AG09319 (cell line): ENCODE measurements at places on chromosomes 12 and 14.

DNA sequence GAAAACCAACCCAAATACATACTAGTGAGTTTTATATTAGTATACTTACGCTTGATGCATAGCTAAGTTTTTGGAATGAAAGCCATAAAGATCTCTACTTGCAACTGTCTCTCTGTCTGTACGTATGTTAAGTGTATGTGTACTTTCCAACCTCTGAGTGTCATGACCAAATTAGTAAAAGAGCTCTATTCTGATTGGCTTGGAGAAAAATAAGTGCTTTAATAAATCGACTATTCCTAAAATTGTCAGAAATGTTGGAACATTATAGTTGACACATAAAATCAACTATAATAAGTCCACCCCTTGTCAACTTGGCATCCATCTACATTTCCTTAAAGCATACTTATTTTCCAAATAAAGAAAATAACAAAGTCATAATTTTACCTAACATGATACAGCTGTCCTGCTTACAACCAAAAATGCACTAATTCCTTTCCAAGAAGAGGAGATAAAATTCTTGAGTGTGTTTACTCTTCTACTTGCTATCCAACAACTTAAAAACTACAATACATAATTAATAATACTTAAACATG, 507.4 kb upstream of the ATP2B1 start:
- DNase-seq, result no peak

- DNase-seq, result peak; percentile 32
Observed at GRCh38 chr12:93060666-93061472, 131.8 kb upstream of the EEA1 start.

DNA sequence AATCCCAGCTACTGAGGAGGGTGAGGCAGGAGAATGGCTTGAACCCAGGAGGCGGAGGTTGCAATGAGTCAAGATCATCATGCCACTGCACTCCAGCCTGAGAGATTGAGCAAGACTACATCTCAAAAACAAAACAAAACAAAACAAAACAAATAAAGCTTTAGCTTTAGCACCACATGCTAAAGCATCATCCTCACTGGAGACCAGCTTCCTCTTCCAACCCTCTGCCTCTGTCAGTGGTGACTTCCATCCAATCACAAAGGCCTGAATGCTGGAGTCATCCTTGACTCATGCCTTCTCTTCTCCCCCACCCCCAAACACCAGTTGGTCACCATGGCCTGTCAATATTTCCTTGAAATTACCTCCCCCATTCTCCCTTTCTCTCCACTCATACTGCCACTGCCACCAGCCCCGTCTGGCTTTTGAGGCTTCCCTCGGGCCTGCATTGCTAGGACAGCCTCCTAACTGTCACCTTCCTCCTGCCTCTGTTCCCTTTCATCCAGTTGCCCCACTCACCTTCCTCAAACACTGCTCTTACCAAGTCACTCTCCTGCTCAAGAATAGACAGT, 1.4 kb downstream of the ZNF385A start:
- DNase-seq, result peak; percentile 78

- DNase-seq, result no peak
Observed at GRCh38 chr12:84860718-84861117, 51.9 kb downstream of the SLC6A15 start.

GRCh38 chr12:132827763-132828703, 636 bp downstream of the GOLGA3 start:
- DNase-seq, result peak; percentile 27

DNA sequence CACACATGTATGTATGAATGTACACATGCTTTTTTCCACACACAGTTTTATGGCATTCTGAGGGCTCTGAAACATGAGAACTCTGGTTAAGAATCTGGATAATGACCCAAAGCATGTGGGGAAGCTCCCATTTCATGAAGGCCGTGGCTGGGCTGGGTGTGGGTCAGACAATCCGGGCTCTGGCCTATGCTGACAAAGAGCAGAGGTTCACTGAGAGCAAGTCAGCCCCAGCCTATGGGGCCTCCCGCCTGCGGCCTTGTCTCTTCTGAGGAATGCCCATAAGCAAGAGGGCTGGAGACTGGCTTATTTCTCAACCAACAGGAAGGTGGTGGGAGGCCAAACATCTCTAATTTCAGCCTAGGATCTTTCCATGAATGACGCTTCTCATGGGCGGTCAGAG, 8.5 kb downstream of the MYH6 start:
- DNase-seq, result no peak

DNA sequence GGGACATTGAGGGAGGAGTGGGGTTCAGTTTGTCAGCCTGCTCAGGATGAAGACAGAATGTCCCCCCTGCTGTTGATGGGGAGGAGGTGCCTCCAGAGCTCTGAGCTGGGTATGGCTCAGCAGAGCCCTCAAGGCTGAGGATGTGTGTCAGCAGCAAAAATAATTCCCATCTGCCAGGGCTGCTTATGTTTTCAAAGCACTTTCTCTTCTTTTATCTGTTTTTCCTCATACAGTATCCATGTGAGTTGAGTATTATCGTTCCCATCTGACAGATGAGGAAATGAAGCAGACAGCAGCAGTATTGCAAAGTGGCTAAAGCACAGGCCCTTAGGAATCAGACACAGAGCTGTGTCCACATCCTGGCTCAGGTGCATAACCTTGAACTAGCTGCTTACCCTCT, 94.1 kb downstream of the SLC8A3 start:
- DNase-seq, result no peak

GRCh38 chr12:116598311-116599284, 39.4 kb downstream of the MAP1LC3B2 start:
- DNase-seq, result no peak

DNA sequence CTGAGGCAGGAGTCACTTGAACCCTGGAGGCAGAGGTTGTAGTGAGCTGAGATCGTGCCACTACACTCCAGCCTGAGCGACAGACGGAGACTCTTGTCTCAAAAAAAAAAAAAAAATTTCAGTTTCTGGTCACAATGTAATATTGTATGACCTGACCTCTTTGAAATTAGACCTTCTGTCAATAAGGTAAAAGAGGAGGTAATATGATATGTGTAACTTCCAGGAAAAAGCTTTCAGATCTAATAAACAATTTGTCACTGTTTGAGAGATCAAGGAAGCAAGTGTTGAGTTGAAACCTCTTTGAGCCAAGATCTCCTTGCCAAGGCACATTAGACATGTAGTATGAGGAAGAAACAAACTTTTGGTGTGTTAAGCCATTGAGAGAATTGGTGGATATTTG, 101.7 kb upstream of the ATF7IP start:
- no peak for DNase-seq

DNA sequence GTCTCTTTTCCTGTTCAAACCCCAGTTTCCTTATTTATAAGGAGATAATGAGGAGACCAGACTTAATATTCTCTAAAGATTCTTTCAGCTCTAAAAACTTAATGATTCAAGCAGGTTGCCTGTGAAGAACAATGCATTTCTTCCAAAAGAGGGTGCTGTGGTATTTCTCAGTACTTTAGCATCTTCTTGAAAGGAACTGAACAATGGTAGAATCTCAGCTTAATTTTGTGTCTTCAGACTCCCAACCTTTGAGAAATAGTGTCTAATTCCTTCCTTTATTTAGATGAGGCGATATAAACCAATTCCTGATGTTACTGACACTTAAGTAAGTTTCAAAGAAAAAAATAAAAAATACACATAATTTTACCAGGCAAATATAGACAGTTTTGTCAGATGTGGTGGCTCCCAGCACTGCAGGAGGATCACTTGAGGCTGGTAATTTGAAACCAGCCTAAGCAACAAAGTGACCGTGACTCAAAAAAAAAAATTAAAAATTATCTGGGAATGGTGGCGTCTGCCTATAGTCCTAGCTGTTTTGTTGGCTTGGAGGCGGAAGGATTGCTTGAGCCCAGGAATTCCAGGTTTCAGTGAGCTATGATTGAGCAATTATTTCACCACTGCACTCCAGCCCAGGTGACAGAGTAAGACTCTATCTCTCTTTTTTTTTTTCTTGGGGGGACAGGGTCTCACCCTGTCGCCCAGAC, 76.9 kb upstream of the PSMA6 start:
- DNase-seq, result peak; percentile 41

GRCh38 chr14:93315575-93315974, 17.3 kb downstream of the BTBD7 start:
- no peak for DNase-seq

DNA sequence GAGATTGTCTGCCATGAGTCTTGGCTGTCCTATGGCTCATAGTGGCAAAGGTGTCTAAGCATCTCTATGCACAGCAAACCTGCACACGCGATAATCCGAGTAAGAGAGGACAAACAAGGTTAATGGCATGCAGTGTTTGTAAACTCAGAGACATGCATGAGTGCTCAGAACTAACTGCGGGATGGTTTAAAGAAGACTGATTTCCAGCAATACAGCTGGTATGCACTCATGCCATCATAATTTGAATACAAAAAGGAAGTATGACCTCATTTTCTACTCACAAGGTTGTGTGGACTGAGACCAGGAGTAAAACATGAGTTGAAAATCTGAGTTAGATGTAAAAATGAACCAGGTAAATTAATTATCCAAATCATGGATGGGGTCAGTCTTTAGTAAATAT, 16.6 kb upstream of the TCP11L2 start:
- no peak for DNase-seq

GRCh38 chr14:52051871-52052270, 17.0 kb downstream of the NID2 start:
- DNase-seq, result no peak

GRCh38 chr12:71749666-71750065, 5.0 kb upstream of the RAB21 start:
- no peak for DNase-seq

DNA sequence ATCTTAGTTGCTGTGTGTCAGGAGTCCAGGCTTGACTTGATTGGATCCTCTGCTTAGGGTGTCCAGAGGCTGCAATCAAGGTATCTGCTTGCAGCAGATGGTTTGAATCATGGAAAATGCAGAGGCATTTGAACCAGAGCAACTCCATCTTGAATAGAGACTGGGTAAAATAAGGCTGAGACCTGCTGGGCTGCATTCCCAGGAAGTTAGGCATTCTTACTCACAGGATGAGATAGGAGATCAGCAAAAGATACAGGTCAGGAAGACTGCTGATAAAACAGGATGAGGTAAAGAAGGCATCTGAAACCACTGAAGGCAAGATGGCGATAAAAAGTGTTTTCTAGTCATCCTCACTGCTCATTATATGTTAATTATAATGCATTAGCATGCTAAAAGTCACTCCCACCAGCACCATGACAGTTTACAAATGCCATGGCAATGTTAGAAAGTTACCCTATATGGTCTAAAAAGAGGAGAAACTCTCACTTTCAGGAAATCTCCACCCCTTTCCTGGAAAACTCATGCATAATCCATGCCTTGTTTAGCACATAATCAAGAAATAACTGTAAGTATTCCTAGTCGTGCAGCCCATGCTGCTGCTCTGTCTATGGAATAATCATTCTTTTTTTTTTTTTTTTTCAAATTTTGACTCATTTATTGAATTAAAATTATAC, 218.3 kb upstream of the CPNE8 start:
- no peak for DNase-seq

DNA sequence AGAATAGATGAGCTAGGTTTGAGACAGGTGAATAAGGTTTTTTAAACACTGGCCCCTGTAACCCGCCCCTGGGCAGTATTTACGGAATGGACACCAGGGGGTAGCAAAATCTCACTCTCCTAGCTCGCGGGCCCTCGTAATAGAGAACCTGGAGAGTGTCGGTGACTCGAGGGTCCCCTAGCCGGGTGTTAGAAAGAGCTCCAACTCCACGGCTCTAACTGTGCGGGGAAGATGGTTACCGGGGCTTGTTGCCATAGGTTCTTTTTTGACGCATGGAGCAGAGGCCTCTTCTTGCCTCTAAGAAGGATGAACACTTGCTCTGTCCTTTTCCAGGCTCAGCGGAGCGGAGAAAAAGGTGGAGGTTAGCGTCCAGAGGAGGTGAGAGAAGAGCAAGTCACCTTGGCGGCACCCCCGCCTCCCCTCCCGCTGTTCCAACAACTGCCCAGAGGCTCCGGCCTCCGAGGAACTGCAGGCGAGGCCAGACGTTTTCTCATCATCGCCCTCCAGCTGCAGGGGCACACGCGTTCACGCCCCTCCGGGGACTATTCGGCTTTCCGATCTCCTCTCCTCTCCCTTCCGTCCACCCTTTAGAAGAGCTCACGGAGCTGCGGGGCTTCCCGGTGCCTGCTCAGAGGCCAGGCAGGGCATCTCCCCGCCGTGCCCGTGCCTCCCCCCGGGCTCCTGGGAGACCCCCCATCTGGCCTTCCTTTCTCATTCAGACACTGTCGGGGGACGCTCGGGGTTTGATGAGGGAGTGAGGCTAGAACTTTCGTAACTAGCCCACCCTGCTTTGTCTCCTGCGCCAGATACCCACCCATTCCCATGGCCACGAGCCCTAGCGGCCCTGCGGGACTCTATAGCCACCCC, 1.4 kb upstream of the ARHGEF40 start:
- no peak for DNase-seq

DNA sequence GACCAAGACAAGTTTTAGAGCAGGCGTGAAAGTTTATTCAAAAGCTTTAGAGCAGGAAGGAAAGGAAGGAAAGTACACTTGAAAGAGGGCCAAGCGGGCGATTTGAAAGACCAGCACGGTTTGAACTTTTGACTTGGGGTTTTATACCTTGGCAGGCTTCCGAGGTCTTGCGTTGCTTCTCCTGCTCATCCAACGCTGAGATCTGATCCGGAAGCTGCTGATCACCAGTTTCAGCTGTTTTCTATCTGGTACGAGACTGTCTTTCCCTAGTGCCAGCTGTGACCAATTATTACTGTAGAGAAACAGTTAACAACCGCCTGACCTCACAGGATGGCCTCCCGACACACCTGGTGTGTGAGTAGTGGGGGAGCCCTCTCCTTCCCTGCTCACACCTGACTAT, 20.6 kb upstream of the SNRPF start:
- peak; percentile 63 for DNase-seq

DNA sequence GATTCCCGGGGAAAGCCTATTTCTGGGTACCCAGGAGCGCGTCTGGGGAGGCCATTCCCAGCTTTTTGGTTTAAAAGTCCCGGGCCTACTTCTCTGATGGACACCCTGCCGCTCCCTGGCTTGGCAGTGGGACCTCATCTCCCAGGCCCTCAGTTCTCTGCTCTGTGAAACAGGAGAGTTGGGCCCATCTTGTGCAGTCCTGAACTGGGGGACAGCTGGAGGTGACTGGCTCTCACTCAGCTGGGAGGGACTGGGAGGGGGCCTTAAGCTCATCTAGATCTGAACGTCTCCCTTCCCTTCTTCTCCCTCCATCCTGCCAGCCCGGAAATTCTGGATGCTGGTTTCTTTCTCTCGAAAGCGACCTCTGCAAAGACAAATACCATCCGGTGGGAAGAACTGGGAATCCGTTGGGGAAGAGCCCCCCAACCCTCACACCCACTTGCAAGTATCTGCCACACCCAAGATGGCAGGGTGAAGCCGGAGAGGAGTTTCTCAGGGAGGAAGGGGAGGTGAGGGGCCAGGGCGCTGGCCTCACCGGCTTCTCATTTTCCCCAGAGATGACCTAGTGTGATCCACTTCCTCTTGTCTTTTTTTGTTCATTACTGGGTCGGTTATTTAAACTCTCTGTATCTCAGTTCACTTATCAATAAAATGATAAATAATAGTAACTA, 1.4 kb downstream of the RIN3 start:
- no peak for DNase-seq

- no peak for DNase-seq
Observed at GRCh38 chr12:56836317-56836716, 73.2 kb downstream of the HSD17B6 start.
